NCI-H2081 (cell line): ENCODE measurements at places on chromosomes 2 and 18.

- DNase-seq = no peak
Observed at GRCh38 chr2:5698134-5698533, 6.0 kb downstream of the SOX11 start.

- DNase-seq = no peak
Observed at GRCh38 chr2:228535396-228535795, 353.9 kb upstream of the SPHKAP start.

DNA sequence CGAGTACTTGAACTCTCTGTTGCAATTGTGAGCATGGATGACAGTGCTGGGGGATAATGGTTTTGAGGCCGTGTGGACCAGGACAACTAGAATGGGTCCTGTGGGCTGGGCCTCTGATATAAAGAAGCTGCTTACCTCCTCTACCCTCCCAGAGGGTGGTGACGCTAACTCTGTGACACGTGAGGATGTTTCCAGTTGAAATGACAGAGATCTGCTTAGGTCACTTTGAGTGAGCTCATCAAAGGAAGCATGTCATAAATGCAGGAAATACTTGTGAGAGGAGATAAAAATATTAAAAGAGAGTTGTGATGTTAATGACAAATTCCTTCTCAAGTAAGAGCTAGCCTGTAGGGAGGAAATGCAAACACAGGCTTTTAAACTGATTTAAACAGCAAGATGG, 16.4 kb downstream of the RMC1 start:
- no peak for DNase-seq

DNA sequence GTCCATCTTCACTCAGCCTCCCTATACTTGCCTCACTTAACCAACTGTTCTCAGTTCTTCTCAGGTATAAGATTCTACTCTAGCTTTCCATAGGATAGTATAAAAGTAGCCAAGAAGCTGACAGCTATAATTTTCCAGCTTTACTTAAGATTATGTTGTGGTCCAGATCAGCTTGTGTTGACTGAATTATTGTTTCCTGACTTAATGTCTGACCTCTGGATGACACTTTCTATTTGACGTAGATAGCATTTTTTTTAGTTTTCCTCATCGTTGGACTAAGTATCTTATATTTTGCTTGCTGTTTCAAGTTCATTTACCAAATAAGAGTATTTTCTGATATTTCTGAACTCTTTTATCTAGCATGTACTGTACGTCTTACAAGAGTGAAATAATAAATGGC, 1272.5 kb upstream of the CDH2 start:
- no peak for DNase-seq

DNA sequence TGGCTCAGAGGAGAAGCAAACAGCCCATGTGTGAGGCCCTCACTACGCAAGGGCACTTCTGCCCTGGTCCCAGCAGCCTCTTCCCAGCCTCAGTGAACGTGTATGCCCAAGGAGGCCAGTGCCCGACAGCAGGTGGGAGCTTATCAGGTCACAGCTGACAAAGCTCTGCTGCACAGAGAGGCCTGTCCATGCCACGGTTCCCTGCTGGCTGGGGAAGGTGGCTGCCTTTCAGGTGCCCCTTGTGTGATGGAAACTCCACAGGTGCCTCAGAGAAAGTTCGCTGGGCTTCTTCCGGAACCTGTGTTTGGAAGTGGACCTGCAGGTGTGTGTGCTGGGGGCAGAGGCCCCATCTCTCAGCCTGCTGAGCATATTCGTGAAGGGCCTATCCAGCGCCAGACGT, 47.3 kb downstream of the EDAR start:
- DNase-seq = no peak

DNA sequence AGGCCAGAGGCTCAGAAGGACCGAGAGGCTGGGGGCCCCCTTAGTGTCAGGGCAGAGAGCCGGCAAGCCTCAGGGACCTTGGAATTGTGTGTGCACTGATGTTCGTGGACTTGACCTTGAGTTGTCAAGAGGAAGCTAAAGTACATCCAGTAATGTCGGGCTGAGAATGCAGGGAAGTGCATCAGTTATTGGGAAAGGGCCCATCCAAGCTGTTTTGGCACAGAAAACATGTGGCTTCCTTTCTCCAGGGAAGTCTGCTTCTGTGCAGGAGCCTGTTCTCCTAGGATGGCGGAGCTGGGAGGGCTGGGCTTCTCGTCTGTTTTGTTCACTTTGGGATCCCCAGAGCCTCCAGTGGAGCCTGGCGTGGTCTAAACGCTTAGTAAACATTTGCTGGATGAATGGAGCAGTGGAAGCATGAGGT, 23.7 kb downstream of the ATOH8 start:
- DNase-seq = peak; percentile 53
